ENCODE measurements at places on chromosomes 1 and 21.

- peak; percentile 87 for DNase-seq
Measured at GRCh38 chr21:28633839-28634555, 358.7 kb downstream of the LTN1 start.

- DNase-seq, result no peak
Measured at GRCh38 chr1:230746617-230747016, 571 bp upstream of the CAPN9 start.

DNA sequence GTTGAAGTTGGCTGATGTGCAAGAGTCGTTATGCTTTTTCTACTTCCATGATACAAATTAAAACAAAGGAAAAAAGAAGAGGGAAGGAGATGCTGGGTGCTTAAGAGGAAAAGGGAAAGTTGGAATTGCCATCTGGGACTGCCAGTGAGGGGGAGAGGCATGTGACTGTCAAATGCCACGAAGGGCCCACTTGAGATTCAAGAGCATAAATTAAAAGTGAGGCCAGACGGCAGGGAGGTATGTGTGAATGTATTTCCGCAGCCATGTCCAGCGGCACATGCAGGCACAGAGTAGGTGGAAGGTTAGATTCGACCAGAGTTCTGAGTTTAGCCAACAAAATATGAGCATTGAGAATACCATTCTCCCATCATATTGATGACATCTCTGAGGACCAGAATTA, 32.0 kb downstream of the NFASC start:
- DNase-seq, result no peak

- no peak for DNase-seq
Measured at GRCh38 chr1:235820061-235820460, 46.6 kb downstream of the LYST start.

DNA sequence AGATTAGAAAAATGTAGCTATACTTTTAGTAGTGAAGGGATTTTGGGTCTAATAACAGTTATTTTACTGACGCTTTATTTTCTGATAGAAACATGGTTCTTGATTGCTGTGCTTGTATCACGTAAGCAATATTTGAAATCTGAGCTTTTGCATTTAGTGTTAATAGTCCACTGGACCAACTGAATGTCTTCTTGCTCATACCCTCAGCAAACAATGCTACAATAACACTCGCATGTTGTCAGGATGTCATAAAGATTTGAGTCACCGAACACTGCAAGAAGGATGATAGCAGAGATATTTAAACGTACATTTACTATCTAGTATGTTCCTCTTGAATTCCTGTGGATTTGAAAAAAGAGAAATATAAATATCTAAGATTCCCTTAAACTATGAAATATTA, 7.5 kb downstream of the DYRK1A start:
- peak; percentile 23 for DNase-seq

- no peak for DNase-seq
Measured at GRCh38 chr1:246169486-246169885, 337.6 kb downstream of the SMYD3 start.

GRCh38 chr1:9696793-9697192, 45.3 kb downstream of the PIK3CD start:
- no peak for DNase-seq

DNA sequence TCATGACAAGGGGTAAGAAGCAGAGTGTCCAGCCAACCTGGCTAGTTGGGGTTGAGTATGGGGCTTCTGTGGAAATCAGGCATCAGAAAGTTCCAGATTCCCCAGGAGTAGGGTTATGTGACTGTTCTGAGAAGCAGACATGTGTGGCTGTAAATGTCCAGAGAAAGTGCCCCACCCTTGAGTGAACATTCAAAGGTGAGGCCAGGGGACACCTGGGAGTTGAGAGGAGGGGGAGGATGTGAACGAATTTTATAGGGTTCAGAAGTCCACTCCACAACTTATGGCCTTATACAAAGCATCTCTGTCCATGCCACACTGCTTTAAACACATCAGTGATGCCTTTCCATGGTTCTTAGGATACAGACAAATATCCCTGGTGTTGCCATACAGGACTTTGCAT, 133.3 kb downstream of the IGSF21 start:
- no peak for DNase-seq

- no peak for DNase-seq
Measured at GRCh38 chr1:150808846-150809245, 786 bp upstream of the CTSK start.

- DNase-seq, result no peak
Measured at GRCh38 chr1:62274496-62275485, 44.4 kb downstream of the KANK4 start.

DNA sequence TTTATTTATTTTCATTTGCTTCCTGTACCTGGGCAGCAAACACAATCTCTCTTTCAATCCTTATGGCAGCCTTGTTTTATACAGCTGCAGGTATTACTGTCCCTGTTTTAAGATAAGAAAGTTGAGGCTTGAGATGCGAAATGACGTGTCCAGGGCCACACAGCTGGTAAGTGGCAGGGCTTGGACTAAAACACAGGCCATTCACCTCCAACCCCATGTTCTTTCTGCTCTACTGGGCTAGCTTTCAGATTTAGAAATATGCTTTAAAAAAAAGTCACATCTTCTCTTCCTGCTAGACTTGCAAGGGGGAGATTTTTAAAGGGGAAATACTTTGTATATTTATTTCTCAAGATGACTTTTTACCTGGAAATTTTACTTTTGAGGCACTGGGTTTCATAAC, 62.8 kb downstream of the CNST start:
- no peak for DNase-seq

DNA sequence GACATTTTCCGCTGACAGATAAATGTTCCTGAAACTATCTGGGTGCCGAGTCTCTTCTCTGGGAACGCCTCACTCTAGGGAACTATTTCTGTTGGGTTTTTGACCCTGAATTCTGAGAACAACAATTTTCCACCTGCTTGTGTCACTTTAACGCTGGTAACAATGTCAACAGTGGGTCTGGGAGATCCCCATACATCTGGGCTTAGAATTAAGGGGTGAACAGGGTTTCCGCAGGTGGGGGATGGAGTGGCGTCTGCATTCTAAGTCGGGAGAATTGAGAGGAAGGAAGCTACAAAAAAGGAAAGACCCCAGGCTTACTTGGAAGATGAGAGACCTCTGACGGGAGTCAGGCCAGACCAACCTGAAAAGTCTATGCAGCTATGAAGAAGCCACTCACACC, 8.7 kb downstream of the CD247 start:
- no peak for DNase-seq

DNA sequence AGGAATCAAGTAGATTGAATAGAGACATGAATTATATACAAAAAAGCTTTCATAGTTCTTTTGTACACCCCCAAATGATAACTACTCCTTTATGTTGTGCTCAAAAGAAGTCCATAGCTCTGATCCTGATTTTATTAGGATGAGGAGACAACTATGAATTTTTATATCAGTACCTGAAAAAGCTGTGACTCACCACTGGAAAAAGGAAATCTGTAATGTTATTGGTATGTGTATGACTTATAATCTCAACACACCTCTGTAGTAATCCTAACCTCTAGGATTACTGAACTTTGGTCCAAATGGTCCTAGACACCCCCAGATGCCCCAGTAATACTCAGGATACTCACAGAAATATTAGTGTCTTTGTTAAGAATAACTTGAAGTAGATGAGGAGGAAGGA, 10.2 kb downstream of the PRKAB2 start:
- no peak for DNase-seq

- DNase-seq, result peak; percentile 62
Measured at GRCh38 chr1:240189386-240189989, 97.8 kb downstream of the FMN2 start.

- no peak for DNase-seq
Measured at GRCh38 chr1:117803318-117803717, 126.1 kb downstream of the GDAP2 start.

DNA sequence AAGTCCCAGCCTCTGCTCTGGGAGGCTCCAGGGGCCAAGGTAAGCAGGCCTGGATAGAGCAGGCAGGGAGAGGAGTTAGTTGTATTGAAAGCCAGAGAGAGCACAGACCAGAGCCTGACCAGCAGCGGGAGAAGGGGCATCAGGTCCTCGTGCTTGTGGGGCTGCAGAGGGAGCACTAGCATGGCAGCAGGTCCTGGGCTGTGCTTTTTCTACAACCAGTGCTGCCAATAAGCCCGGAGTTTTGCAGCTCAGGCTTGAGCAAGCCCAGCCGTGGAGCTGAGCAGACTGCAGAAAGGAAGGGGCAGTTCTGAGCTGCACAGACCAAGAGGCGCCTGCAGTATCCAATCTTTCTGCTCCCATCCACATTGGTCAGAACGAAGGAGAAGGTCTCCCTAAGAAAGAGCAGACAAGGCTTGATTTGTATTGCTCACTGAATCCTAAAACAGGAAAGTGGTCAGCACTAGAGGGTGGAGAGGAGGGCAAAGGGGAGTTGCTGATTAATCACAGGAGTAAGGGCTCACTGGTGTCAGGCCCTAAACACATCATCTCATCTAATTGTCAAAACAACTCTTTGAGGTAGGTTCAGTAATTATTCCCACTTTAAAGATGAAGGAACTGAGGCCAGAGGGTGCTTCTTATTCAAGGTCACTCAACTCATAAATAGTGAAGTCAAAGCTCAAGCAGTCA, 2.7 kb downstream of the DENND2D start:
- no peak for DNase-seq

DNA sequence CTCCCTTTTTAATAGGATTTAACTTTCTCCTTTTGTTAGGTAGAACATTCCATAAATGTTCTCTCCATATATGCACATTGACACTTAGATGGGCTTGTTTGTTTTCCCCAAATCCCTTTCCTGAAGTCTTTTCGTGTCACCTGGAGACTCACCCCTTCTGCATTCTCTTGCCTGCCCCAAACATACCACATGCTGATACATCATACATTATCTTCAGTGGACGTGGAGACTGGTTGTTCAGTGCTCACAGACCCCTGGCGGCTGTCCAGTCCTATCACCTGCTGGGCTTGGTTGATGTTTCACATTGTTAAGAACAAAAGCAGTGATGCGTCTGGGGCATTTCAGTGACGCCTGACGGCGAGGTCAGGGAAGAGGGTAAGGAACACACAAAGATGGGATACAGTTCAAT, 22.2 kb downstream of the FMOD start:
- peak; percentile 34 for DNase-seq

GRCh38 chr1:28021064-28021463, 61.3 kb downstream of the XKR8 start:
- DNase-seq, result no peak

DNA sequence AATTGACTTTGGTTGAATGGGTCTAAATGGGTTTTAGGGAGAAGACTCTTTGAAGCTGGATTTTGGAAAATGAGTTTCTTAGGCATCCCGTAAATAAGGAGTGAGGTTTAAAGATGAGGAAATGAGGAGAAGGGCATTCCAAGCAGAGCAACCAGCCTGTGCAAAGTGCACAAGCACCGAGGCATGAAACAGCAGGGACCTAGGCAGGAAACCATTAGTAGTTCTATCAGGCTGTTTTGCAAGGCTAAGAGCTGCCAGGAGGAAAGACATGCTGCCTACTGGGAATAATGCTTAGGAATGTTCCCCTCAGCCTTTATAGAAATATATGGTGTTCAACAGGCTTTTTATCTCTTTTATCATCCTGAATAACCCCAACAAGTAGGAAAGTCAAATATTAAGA, 153.1 kb upstream of the FGGY start:
- peak; percentile 54 for DNase-seq

DNA sequence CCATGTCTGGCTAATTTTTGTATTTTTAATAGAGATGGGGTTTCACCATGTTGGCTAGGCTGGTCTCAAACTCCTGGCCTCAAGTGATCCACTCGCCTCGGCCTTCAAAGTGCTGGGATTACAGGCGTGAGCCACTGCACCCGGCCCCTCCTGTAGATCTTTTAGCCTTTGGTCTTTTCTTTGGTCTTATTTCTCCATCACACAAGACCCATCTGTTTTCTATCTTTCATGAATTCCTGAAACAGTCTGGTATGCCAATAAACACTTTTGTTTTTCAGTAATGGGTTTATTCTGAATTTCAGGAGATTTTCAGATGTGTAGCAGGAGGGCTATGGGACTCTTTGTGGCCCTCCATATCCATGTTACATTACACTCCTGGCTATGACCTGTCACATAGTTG, 23.2 kb downstream of the ERRFI1 start:
- no peak for DNase-seq

- DNase-seq, result peak; percentile 2
Measured at GRCh38 chr1:114509596-114510273, 1.3 kb downstream of the TRIM33 start.

DNA sequence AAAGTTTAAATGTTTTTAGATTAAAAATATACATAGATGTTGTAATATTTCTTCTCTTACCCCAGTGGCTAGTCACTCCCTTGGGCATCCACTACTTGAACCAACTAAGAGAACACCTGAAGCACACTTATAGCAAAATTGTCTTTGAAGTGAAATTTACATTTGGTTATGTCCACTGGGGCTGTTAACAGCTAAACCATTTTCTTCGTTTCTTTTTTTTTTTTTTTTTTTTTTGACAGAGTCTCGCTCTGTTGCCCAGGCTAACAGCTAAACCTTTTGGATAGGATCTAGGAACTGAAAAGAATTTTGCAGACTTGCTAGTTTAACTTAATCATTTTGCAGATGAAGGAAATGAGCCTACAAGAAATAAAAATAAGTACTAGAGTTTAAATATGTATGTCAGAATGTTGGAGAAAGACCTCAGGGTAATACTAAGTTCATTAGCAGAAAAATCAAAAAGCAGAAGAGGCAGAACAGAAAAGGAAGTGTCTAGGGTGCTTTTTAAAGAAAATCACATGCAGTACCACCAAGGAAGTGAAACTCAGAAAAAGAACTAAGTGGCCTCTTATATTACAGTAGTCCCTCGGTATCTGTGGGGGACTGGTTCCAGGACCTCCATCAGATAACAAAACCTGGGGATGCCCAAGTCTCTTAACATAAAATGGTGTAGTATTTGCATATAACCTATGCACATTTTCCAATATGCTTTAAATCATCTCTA, 11.8 kb downstream of the DRAM2 start:
- no peak for DNase-seq

DNA sequence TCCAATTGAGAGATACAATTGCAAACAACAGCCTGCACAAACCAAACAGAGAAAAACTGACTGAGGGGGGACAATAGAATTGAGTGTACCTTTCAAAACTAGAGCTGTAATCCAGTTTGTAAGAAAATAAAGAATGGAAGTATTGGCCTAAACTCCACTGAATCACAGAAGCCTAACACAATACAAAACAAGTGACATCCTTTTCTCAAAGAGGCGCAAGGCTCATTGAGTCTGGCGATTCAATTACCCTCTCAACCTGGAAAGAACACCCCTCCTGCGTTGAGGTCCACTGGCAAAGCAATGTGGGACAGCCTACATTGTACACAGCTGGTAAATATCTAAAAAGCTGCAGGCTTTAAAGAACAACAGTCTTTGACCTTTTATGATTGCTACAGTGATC, 182.6 kb downstream of the DPYD start:
- no peak for DNase-seq

- no peak for DNase-seq
Measured at GRCh38 chr1:192584866-192585265, 9.3 kb downstream of the RGS1 start.

DNA sequence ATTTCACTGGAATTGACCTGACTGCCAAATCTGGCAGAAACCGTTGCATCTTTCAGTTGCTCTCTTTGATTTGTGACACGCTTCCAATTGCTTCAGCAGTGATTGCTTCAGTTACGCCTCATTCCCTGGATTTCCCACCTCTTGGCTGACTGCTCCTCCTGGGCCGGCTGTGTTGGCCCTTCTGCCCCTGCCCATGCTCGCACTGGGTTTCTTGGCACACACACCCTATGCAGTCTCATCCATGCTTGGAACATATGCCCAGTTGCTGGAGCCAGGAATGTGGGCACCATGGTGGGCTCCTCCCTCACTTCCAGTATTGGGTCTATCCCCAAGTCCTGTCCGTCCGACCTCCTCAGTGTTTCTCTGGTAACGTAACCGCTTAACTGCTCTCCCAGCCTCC, 2.2 kb upstream of the ZBTB21 start:
- DNase-seq, result no peak

GRCh38 chr1:28329395-28330153, 734 bp downstream of the MED18 start:
- DNase-seq, result no peak

All from A172 (cell line).